Activated T-cell treated with anti-CD3 and anti-CD28 coated beads, Interleukin-2, amount 50 U/mL, for 72 hours (primary cell): ENCODE measurements at places on chromosomes 3 and 15. TPM values are rescaled to one million over a fixed set of nuclear protein-coding genes. Genes with fewer than 3 reads are reported as not detected.
A peak's percentile ranks its signal among the peaks of the same experiment; 100 is the strongest.

HYAL1 gene
- total RNA-seq = not detected

- DNase-seq = no peak
- H3K4me3 ChIP-seq = no peak overlapping the region
- no peaks in the 10 kb centered on the region for H3K4me1 ChIP-seq
- H3K36me3 ChIP-seq = no peaks in the 10 kb centered on the region
- no peak overlapping the region for H3K27ac ChIP-seq
- H3K27me3 ChIP-seq = no peaks in the 10 kb centered on the region
These were observed 330.6 kb upstream of the MCTP2 start for GRCh38 chr15:93900476-93901400.

IGSF11 gene
- total RNA-seq = 0.19 TPM

MFAP1 gene
- total RNA-seq = 34.5 TPM

DNA sequence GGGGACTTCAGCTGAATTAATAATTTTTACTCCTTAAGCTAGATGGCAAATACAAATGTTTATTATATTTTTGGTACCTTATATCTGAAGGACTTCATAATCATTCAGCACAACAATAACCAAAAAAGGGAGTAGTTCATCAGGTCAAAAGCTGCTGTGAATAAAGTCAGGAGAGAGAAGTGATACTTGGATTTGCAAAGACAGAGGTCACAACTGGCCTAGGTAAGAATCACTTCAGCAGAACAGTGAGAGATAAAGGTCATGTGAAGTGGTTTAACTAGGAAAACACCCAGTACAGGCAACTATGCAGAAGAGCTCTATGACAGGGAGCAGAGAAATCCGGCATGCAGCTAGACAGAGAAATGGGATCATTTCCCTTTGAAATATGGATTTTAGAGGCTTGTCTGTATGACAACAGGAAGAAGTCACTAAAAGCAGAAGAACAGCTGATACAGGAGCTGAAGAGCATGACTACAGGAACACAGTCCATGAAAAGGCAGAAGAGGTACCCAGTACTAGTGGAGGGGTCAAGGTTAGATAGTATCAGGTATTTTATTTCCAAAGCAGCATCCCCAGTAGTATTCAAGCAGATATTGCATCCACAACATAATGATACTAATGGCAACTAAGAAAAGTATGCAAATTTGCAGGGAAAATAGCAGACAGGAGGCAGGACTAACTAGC, 25.7 kb downstream of the ZMAT3 start:
- H3K36me3 ChIP-seq = peaks cover 27% of the 10 kb centered on the region
- H3K27me3 ChIP-seq = no peaks in the 10 kb centered on the region
- H3K4me1 ChIP-seq = peaks cover 60% of the 10 kb centered on the region
- no peak for DNase-seq

GRCh38 chr3:85554153-85554552, 595.4 kb downstream of the CADM2 start:
- H3K4me3 ChIP-seq = no peak overlapping the region
- no peaks in the 10 kb centered on the region for H3K36me3 ChIP-seq
- H3K27me3 ChIP-seq = no peaks in the 10 kb centered on the region
- no peak overlapping the region for H3K27ac ChIP-seq

- H3K4me3 ChIP-seq = no peak overlapping the region
- no peaks in the 10 kb centered on the region for H3K4me1 ChIP-seq
- DNase-seq = no peak
- no peaks in the 10 kb centered on the region for H3K27me3 ChIP-seq
These were observed 33.3 kb upstream of the GABRB3 start for GRCh38 chr15:26806151-26806550.

WDR93 gene
- not detected for total RNA-seq

GRCh38 chr15:66748708-66749035, 46.6 kb downstream of the SMAD6 start:
- peaks cover 9% of the 10 kb centered on the region for H3K4me1 ChIP-seq
- H3K27ac ChIP-seq = no peak overlapping the region
- no peaks in the 10 kb centered on the region for H3K27me3 ChIP-seq
- H3K4me3 ChIP-seq = no peak overlapping the region

DNA sequence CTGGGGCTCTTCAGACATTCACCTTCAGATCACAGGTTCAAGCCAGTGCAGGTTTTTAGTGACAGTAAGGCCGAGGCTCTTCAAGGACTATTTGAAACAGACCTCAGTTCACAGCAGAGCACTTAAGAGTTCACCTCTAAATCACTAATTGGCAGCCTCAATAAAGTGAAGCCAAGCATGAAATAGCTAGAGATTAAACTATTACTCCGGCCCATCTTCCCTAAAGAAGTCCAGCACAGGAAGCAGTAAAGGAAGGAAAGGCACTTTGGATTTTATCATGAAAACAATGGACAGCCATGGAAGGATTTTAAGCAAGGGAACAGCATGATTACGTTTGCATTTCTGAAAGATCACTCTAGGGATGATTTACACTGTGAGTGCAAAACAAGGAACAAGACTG, 27.6 kb upstream of the ARL6 start:
- H3K27me3 ChIP-seq = peaks cover 16% of the 10 kb centered on the region
- no peak overlapping the region for H3K4me3 ChIP-seq
- H3K4me1 ChIP-seq = no peaks in the 10 kb centered on the region
- DNase-seq = no peak
- H3K27ac ChIP-seq = no peak overlapping the region
- no peaks in the 10 kb centered on the region for H3K36me3 ChIP-seq

DNA sequence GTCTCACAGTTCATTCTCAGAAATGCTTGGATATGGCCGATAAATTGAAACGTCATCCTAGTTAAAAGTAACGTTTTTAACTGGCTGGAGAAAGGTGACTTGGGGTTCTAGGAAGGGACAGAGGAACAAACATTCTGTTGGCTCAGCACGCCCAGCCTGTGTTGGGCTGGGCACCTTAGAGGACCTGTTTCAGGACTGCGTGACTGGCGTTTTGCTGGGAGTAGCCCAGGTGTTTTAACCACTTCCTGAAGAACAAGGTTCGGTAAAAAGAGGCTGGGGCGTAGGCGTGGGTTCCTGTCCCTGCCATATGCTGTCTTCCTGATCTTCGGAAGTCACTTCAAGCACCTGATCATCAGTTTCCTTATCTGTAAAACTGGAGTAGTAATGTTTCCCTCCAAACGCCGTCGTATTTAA, 1.1 kb upstream of the TLNRD1 start:
- H3K4me3 ChIP-seq = peak overlapping the region; percentile 97
- H3K4me1 ChIP-seq = peaks cover 33% of the 10 kb centered on the region

GRCh38 chr3:109825971-109826810, 488.8 kb upstream of the DPPA4 start:
- no peak overlapping the region for H3K27ac ChIP-seq
- no peak for DNase-seq
- no peaks in the 10 kb centered on the region for H3K36me3 ChIP-seq
- H3K4me1 ChIP-seq = no peaks in the 10 kb centered on the region

- no peak overlapping the region for H3K27ac ChIP-seq
- peaks cover 2% of the 10 kb centered on the region for H3K36me3 ChIP-seq
- no peaks in the 10 kb centered on the region for H3K27me3 ChIP-seq
- no peaks in the 10 kb centered on the region for H3K4me1 ChIP-seq
- no peak for DNase-seq
These were observed 187.0 kb upstream of the ROBO1 start for GRCh38 chr3:79954756-79955155.

SNRPA1 gene
- total RNA-seq = 141 TPM

CFAP20DC gene
- 2.0 TPM for total RNA-seq

DNA sequence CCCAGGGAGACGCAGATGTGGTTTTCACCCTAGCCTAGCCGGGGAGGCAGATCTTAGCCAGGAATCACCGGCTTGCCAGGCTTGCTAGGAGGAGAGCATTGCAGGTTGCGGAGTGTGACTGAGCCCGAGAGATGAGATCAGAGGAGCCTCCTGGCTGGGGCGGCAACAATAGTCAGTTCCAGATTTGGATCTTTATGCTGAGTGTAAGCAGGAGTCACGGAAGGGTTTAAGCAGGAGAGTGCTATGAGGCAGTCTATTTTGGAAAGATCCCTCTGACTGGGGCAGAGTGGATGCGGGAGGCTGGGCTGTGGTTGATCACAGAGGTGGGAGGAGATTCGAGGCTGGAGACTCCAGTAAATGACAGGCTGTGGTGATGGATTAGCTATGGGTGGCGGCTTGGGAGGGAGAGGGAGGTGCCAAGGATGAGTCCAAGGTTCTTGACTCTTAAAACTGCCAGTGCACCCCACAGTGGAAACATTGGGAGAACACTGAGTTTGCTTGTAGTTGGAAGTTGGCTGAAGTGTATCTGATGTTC, 10.4 kb upstream of the BAHD1 start:
- H3K27me3 ChIP-seq = peaks cover 6% of the 10 kb centered on the region
- H3K4me3 ChIP-seq = no peak overlapping the region
- H3K27ac ChIP-seq = no peak overlapping the region
- DNase-seq = no peak
- peaks cover 4% of the 10 kb centered on the region for H3K4me1 ChIP-seq

- no peaks in the 10 kb centered on the region for H3K4me1 ChIP-seq
- H3K36me3 ChIP-seq = no peaks in the 10 kb centered on the region
- no peaks in the 10 kb centered on the region for H3K27me3 ChIP-seq
These were observed 17.6 kb downstream of the PODXL2 start for GRCh38 chr3:127646501-127647046.

CHAC1 gene
- total RNA-seq = 77.8 TPM

- H3K4me1 ChIP-seq = peaks cover 30% of the 10 kb centered on the region
- no peak overlapping the region for H3K4me3 ChIP-seq
- H3K27me3 ChIP-seq = no peaks in the 10 kb centered on the region
- H3K27ac ChIP-seq = no peak overlapping the region
- no peak for DNase-seq
These were observed 34.4 kb downstream of the SUCLG2 start for GRCh38 chr3:67619991-67620390.

- H3K36me3 ChIP-seq = no peaks in the 10 kb centered on the region
- H3K4me1 ChIP-seq = peaks cover 78% of the 10 kb centered on the region
- DNase-seq = no peak
- no peak overlapping the region for H3K27ac ChIP-seq
- H3K4me3 ChIP-seq = no peak overlapping the region
These were observed 262.1 kb upstream of the TGFBR2 start for GRCh38 chr3:30344288-30344687.

DNA sequence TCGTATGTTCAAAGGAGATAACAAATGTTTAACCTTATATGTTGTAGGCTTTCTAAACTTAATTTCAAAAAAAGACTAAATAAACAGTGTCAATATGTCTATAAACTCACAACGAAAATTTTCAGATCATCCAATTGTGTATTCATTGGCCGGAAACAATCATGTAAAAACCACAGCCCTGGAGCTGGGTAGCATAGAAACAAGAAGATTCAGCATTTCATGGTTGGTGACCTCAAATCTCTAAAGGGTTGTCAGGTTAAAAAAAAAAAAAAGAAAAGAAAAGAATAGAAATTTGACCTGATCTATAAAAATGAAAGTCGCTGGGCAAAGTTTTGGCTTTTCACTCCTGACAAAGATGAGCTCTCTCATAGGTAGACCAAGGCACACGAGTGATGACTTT, 13.9 kb downstream of the MEX3B start:
- H3K27me3 ChIP-seq = no peaks in the 10 kb centered on the region
- no peaks in the 10 kb centered on the region for H3K4me1 ChIP-seq
- H3K27ac ChIP-seq = no peak overlapping the region
- H3K36me3 ChIP-seq = no peaks in the 10 kb centered on the region
- no peak overlapping the region for H3K4me3 ChIP-seq

DNA sequence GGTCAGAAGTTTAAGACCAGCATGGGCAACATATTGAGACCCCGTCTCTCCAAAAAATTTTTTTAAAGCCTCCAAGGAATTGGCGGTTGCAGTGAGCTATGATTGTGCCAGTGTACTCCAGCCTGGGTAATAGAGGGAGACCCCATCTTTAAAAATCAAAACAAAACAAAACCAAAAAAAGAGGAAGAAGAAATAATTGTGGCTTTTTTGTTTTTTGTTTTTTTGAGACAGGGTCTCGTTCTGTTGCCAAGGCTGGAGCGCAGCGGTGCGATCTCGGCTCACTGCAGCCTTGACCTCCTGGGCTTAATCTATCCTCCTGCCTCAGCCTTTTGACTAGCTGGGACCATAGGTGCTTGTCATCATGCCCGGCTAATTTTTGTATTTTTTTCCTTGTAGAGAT, 4.5 kb upstream of the SLC30A4 start:
- H3K36me3 ChIP-seq = no peaks in the 10 kb centered on the region
- H3K4me3 ChIP-seq = no peak overlapping the region
- DNase-seq = no peak
- H3K27me3 ChIP-seq = peaks cover 12% of the 10 kb centered on the region
- H3K27ac ChIP-seq = no peak overlapping the region
- H3K4me1 ChIP-seq = peaks cover 10% of the 10 kb centered on the region

CSPG5 gene
- total RNA-seq = 0.48 TPM

RGMA gene
- 0.53 TPM for total RNA-seq

GRCh38 chr3:126134219-126134975, 46.0 kb downstream of the ALDH1L1 start:
- no peak overlapping the region for H3K27ac ChIP-seq
- no peak overlapping the region for H3K4me3 ChIP-seq
- H3K36me3 ChIP-seq = no peaks in the 10 kb centered on the region
- no peaks in the 10 kb centered on the region for H3K4me1 ChIP-seq
- H3K27me3 ChIP-seq = peaks cover 5% of the 10 kb centered on the region

DAPK2 gene
- 3.3 TPM for total RNA-seq

GRCh38 chr15:62521396-62521795, 356.3 kb upstream of the C2CD4B start:
- H3K4me1 ChIP-seq = peaks cover 11% of the 10 kb centered on the region
- no peak for DNase-seq
- H3K36me3 ChIP-seq = no peaks in the 10 kb centered on the region

DNAH12 gene
- 0.21 TPM for total RNA-seq

DNA sequence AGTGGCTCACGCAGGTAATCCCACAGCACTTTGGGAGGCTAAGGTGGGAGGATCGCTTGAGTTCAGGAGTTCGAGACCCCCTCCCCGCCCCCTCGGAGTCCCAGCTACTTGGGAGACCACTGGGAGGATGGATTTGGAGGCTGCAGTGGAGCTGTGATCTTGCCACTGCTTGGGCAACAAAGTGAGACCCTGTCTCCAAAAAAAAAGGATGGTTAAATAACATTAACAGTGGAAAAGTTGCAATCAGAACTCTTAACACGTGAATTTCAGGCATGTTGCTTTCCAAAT, 1.4 kb upstream of the TMEM87A start:
- DNase-seq = no peak
- H3K4me3 ChIP-seq = peak overlapping the region; percentile 96
- H3K4me1 ChIP-seq = peaks cover 57% of the 10 kb centered on the region
- H3K27me3 ChIP-seq = no peaks in the 10 kb centered on the region
- H3K36me3 ChIP-seq = no peaks in the 10 kb centered on the region

- no peaks in the 10 kb centered on the region for H3K36me3 ChIP-seq
- H3K4me1 ChIP-seq = no peaks in the 10 kb centered on the region
- H3K4me3 ChIP-seq = no peak overlapping the region
- no peak for DNase-seq
- H3K27ac ChIP-seq = no peak overlapping the region
These were observed 145.5 kb downstream of the WNT5A start for GRCh38 chr3:55341502-55342031.

DNA sequence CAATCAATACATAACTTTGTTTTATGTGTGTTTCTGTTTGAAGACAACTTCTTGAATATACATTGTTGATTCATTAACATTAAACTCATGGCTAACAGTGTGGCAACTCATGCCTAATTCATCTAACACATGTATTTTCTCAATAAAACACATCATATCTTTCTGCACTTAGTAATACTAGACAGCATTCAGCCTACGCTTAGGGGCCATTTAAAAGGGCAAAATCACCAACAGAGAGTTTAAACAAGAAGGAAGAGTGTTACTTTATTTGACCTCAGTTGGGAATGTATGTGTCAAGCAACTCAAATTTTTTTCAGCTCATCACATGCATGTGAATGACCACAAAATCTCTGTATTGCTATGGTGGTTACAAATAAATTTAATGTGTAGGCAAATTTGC, 128.8 kb upstream of the AADACL2 start:
- peaks cover 10% of the 10 kb centered on the region for H3K27me3 ChIP-seq
- no peak overlapping the region for H3K4me3 ChIP-seq
- H3K4me1 ChIP-seq = no peaks in the 10 kb centered on the region
